ENCODE measurements at places on chromosomes 4 and X.
A peak's percentile ranks its signal among the peaks of the same experiment; 100 is the strongest.

DNA sequence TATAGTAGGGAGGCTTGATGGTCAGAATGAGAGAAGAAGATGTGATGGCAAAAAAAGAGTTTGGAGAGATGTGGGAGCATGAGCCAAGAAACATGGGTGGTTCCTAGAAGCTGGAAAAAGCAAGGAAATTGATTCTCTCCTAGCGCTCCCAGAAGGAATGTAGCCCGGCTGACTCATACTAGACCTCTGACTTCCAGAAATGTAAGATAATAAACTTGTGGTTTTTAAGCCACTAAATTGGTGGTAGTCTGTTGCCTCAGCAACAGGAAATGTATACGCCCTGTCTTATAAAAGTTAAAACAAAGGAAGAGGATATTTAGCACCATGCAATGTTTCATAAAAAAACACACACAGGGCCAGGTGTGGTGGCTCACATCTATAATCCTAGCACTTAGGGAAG lies 182.7 kb upstream of the PCDH7 start:
- no peak for DNase-seq

- DNase-seq = no peak
Observed at GRCh38 chr4:174528226-174528625, 5.9 kb upstream of the HPGD start.

DNA sequence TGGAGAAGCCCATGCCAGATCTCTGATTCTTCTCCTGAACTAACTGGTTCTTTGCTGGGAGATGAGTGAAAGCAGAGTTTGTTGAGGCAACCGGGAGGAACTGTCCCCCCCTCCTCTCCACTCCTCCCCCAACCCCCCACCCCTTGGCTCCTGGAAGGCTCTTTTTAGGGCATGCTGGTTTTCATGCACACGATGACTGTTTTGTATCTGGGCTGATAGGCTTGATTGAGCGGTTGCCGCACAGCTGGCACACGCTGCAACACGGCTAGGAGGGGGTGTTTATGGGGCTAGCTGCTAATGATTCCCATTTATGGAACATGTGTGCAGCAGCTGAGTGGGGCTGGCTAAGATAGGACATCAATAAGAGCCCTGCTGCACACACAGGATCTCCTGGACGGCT lies 137.2 kb downstream of the SMIM20 start:
- DNase-seq = no peak

DNA sequence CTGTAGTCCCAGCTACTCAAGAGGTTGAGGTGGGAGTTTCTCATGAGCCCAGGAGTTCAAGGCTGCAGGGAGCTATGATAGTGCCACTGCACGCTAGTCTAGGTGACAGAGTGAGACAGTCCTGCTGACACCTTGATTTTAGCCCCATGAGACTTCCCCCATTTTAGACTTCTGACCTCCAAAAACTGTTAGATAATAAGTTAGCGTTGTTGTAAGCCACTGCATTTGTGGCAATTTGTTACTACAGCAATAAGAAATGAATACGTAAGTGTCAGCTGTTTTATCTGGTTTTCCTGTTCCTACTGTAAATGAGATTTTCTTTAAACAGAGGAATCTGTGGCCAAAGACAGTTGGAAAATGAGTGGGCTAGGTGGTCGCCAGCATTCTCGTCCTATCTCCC lies 83.9 kb downstream of the ARHGAP10 start:
- no peak for DNase-seq

- no peak for DNase-seq
Observed at GRCh38 chr4:156113138-156113765, 159.6 kb upstream of the CTSO start.

GRCh38 chr4:158253350-158253980 lies 43.2 kb downstream of the TMEM144 start:
- DNase-seq = peak; percentile 75

DNA sequence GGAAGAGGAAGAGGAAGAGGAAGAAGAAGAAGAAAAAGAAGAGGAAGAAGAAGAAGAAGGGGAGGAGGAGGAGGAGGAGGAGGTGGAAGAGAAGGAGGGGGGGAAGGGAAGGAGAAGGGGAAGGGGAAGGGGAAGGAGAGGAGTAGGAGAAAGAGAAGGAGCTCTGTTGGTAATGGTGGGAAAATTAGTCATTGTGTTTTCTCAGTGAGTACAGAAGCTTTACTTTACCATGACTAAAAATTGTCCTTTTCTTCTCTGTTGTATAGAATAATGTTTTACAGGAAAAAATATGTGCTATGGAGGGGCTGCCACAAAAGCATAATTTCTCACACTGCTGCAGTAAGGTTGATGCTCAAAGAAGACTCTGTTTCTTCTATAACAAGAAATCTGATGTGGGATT lies 4.1 kb downstream of the AFM start:
- DNase-seq = no peak

DNA sequence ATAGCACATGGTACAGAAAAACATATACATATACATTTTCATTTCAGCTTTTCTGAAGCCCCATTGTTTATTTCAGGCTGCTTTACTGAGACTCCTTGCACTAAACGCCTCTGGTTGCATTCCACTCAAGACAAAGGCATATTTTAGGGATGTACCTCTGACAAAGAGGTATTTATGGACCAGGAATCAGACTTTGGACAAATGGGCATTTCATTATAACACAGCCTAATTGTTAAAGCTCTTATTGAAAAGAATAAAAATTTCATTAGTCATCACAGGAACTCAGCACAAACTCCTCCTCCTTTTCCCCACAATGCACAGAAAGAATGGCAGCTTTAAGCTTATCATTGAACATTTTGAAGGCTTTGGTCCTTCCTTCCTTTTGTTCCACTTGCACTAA lies 62.9 kb upstream of the UGT8 start:
- DNase-seq = no peak

GRCh38 chr4:141309874-141310273 lies 89.2 kb downstream of the ZNF330 start:
- no peak for DNase-seq

GRCh38 chr4:124748965-124749364 lies 36.4 kb upstream of the ANKRD50 start:
- no peak for DNase-seq

DNA sequence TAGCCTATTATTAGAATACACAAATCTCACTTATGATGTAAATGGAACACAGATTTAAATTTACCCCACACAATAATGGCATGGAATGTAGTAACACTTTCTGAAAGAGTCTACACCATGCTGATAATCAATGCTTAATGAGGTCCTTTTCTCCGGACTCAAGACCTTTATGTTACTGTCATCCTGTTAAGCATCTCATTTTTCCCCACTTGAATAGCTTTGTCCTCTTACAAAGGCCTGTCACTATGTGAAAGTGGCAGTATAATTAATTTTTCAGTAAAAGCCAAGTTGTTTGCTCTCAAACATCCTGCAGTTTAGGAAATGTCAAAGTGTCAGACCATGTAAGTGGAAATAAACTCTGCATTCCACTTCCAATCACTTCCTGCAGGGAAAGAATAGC lies 96.4 kb downstream of the GPC3 start:
- DNase-seq = no peak

- peak; percentile 15 for DNase-seq
Observed at GRCh38 chr4:86963697-86964096, 28.9 kb downstream of the AFF1 start.

DNA sequence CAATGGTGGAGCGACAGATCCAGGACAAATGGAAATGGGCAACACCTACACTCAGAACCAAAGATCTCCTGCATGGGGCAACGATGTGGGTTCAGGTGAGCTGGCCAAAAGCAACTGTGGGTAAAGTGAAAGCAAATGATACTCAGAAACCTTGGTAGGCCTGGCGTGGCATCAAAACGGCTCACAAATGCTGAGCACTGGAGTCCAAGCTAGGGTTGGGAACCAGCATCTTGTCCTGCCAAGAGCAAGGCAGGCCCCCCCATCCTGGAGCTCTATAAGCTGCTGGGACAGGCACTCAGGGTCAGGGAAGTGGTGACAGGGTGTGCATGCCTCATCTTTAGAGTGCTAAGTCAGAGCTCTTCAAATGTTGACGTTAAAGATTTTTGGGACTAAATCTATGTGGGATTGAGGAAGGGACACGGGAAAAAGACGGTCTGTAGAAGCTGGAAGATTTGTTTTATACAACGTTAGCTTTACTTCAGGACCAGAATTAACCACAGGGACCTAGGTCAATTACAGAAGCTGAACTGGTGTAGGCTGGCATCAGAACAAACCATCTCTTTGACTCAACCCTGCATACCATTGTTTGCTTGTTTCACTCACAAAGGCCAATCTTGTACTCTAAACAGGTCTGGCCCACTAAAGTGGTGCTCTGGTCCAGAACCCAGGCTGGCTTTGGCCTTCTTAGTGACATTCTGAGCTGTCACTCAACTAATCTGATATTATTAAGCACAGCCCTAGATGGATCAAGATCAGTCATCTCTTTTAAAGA lies 10.7 kb downstream of the ATP8A1 start:
- DNase-seq = no peak

DNA sequence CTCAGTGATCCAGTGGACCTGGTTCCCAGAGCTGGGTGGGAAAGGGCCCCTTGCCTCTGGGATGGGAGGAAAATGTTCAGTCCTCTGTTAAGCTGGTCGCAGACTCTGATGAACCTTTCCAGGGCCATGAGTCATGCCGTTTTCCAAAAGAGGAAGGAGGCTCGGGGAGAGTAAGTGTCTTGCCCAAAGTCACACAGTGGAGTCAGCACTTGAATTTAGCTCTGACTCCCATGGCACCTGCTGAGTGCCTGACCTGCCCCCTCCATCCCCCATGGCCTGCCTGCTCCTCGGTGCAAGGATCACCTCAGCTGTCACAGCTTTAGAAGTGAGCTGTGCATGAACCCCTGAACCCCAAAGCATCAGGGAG lies 14.0 kb upstream of the KIAA0232 start:
- DNase-seq = peak; percentile 61

- DNase-seq = no peak
Observed at GRCh38 chr4:177512646-177513045, 70.4 kb upstream of the AGA start.

- DNase-seq = no peak
Observed at GRCh38 chr4:100278567-100278966, 88.3 kb upstream of the DDIT4L start.

DNA sequence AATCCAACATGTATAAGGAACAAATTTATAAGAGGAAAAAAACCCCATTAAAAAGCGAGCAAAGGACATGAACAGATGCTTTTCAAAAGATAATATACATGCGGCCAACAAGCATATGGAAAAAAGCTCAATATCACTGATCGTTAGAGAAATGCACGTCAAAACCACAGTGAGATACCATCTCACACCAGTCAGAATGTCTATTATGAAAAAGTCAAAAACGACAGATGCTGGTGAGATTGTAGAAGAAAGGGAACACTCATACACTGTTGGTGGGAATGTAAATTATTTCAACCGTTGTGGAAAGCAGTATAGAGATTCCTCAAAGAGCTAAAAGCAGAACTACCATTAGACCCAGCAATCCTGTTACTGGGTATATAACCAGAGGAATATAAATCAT lies 465.4 kb downstream of the TMA16 start:
- DNase-seq = no peak

DNA sequence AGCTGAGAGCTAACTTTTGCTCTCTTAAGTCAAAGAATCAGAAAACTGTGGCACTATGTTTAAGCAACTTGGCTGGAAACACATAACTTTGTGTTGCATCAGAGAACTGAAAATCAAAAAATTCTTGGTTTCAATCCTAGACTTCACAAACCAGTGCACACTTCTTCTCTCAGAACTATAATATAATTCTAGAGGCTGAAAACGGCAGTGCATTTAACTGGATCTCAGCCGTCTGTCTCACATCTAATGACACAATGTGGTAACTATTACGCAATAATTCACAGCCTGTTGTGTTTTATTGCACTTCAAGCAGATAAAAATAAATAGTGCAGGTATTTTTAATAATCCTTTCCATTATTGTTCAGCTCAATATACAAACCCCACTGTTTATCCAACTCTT lies 260.6 kb upstream of the DIAPH2 start:
- DNase-seq = no peak

DNA sequence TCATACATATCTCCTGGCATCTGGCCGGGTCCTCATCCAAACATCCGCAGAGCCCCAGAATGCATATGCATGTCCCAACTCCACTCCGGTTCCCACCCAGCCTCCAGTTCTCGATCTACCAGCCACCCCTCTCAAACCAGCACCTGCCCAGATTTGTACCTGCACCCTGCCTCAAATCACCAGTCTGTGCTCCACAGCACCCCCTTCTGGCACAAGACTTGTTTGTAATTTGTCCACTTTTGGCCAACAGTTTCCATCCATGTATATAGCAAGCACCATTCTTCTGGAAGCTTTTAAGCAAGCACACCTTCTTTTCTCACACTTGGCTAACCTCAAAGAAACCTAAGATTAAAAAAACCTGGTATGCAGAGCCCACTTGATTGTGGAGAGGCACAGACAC lies 644.1 kb downstream of the MID1IP1 start:
- DNase-seq = no peak

GRCh38 chr4:148044912-148045352 lies 313.0 kb downstream of the ARHGAP10 start:
- DNase-seq = no peak

DNA sequence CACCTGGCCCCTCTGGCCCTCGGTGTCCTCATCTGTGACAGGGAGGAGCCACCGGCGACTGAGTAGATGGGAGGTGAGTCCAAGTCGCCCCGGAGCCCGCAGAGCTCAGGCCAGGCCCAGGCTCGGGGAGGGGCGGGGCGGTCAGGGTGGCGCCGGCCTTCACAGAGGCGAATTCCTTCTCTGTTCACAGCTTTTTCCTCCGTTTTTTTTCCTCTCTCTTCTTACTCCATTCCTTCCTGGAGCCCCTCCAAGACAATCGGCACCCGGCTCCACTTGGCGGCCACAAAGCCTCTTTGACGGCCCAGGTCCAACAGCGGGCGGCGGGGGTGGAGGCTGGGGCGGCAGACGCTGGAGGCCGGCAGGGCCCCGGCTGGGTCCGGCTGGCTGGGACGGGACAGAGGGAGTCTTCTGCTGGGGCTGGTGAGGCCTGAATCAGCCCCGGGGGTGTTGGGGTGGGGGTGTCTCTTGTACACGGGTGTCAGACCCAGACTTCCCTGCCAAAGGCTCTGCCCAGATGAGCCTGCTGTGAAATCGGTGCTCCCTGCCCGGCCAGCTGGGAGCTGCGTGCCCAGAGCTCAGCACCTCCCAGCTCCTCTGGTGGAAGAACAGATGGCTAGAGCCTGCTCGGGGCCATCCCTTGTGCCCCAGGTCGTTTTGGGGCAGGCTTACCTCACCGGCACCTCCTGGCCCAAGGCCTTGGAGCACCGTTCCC lies 22.6 kb downstream of the FGFRL1 start:
- no peak for DNase-seq

GRCh38 chr4:150299816-150300215 lies 221.6 kb downstream of the DCLK2 start:
- no peak for DNase-seq

- no peak for DNase-seq
Observed at GRCh38 chr4:124786634-124787033, 74.1 kb upstream of the ANKRD50 start.

DNA sequence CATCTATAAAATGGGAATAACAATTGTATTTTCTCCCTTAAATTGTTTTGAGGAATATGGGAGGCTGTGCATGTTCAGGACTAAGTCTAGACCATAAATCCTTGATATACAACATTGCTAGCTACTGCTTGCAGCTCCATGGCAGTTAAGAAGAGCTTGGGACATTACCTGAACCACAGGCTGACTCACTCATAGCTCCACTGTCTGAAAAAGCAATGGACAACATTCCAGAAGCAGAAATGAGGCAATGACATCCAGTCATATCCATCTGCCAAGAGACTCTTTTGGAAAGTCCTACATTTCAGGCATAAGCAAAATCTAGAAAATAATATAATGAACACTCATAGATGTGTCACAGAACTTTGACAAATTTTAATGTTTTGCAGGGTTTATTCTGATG lies 167.3 kb upstream of the LEF1 start:
- DNase-seq = no peak

GRCh38 chrX:13430136-13430827 lies 110.4 kb upstream of the ATXN3L start:
- DNase-seq = no peak
